ENCODE measurements at places on chromosomes 4 and X.

DNA sequence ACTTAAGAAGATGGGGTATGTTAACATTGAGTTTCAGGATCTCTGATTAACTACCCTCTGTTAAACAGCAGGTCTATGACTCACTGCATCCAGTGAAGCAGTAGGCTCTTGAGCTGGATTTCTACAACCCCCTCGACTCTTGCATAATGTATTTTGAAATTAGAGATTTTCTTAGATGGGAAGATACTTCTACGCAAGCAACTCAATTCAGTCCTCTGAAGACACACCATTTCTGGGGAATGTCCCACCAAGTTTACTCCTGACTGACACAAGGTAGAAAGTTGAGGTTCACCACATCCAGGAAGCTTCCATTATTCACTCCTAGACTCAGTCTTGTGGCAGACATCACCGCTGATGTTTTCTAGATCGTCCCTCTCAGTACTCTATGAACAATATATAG, 12.9 kb downstream of the PALLD start:
- no peak for DNase-seq

DNA sequence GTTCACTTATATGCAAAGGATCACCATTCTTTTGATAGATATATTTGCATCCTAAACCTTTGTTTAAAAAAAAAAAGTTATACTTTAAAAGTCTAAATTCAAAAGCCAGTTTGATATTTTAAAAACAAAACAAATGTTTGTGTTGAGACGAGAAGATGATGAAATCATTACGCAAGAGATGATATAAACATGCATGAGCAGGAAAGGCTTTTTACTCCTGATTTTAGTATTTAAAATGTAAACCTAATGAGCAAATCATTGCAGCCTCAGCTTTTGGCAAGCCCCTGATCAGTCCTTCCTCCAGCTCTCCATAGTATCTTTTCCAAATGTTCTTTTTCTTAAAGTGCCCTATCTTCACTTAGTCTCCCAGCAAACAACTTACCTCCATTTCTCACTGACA, 115.6 kb downstream of the ARAP2 start:
- no peak for DNase-seq

DNA sequence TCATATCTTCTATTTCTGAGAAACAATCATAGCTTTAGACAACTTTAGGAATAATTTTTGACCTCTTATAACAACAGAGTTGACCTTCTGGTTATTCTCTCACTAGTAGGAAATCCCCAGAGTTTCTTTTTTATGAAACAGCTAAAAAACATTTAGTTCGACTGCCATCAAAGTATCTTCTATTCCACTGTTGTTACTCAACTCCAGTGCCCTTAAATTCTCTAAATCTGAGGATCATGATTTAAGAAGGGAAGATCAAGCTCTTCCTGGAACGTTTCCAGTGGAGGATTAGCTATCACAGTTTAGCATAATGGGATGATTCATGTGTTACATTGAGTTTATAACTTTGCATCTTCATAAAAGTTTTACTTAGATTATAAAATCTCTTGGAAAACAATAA, 134.9 kb upstream of the VEGFC start:
- no peak for DNase-seq

GRCh38 chrX:139106069-139106468, 394.6 kb upstream of the FGF13 start:
- DNase-seq, result no peak

- DNase-seq, result no peak
Observed at GRCh38 chrX:48591255-48591791, 6.0 kb upstream of the WDR13 start.
